ENCODE measurements at places on chromosomes 6 and 20.

GRCh38 chr6:15305496-15305895 is 59.6 kb downstream of the JARID2 start:
- no peak for DNase-seq

DNA sequence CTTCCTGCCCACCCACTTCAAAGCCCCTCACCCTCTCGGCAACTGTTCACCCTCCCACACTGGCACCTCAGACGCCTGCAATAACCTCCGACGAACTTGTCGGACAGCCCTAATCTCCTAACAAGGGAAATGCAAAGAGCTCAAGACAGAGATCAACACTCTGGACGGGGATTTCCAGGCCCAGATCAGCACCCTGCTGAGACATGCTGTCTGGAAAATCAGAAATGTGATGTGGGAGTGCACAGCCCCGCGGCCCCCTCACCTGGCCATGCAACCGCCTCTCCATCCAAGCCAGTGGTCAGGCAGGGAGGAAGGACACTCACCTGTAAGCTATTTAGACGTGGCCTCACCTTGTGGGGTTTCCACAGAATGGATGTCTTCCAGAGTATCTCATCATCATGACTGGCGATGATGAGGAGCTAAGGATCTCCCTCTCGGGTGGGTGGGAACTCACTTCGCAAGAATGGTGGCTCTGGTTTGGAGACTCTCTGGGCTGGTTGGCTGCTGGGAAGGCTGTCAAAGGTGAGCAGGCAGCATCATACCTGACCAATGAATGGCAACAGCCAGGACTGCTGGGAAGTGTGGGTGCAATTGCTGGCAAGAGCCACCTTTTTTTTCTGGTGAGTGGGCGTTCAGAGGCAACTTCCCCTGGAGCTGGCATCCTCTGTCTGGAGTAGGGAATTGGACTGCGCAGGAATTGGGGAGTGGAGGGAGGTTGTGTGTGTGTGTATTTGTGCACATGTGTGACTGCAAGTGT is 28.1 kb upstream of the ADTRP start:
- DNase-seq, result peak; percentile 83

DNA sequence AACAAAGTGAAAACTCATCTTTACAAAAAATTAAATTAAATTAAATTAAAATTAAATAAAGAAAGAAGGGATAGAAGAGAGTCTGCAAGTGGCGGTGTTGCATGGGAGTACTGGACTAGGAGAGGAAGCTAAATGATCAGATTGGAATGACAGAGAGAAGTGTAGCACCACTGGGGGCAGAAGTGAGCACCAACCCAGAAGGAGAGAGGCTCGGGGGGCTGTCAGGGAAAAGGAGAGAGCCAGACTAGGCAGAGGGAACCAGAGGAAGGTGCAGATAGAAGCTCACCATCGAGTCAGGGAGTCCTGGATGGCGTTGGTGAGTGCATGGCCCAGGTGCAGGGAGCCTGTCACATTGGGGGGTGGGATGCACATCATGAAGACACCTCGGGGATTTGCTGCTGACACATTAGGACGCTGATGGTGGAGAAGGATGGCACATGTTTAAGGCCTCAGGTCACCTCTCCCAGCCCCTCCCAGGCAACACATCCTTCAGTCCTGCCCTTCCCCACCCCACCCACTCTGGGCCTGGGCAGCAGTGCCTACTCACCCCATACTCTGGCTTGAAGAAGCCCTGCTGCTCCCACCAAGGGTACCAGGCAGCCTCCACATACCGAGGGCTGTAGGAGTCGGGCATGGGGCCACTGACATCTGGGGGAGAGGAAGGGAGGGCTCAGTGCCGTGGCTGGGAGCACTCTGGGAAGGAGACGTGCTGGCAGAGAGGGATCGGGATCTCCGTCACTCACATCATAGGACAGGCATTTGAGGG is 4.0 kb downstream of the VARS1 start:
- DNase-seq, result no peak

- no peak for DNase-seq
These were observed 102.3 kb downstream of the HIVEP2 start for GRCh38 chr6:142842418-142843261.

- DNase-seq, result no peak
These were observed 214.9 kb downstream of the LY86 start for GRCh38 chr6:6803180-6803977.

- DNase-seq, result no peak
These were observed 98.3 kb downstream of the PREX1 start for GRCh38 chr20:48729538-48729937.

DNA sequence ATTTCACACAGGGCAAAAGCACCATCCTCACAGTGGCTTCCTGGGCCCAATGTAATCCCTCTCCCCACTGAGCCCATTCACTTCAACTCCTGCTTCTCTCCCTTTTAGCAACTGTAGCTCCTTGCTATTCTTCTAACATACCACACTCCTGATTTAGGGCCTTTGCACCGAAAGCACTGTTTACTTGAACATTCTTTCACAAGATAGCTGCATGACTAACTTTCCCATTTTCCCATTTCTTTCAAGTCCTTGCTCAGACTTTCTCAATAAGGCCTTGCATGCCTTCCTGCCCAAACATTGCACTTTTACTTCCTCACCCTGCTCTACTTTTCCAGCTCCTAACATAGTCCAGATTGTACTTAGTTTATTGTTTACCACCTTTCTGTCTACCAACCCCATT is 73.0 kb downstream of the SHPRH start:
- DNase-seq, result no peak

DNA sequence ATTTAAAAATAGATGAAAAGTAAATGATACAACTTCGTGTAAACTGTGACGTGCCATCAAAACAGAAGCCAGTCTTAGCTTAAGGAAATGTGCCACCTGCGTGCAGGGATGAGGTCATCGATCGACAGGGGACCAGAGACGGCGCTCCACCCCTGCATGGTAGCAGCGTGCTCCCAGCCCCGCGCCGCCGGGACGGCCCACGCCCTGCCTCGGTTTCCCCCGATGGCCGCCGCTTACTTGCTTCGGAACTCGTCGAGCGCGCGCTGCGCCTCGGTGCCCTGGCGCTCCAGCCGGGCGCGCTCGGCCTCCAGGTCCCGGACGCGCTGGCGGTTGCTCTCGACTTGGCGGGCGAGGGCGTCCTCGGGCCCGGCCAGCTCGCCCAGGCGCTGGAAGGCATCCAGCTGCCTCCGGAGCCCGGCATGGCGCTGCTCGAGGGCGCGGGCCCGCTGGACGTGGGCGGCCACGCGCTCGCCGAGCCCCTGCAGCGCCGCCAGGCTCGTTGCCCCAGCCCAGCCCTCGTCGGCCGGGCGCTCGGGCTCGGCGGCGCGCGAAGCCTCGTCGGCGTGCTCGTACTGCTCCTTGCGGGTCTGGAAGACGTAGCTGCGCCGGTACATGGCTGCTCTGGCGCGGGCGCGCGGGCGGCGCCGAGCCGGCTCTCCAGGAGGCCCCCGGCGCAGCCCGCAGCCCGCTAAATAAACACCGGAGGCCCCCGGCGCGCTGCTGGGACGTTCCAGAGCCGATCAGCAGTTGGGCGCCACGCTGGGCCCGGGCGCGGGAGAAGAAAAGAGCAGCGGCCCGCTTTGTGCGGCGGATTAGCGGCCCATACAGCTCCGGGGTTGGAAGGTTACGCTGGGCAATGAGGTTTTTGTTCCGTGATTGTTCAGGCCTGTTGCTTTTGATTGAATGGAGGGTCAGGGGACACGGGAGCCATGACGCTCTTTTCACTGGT is at the start of gene BFSP1:
Gene BFSP1 (minus strand): TSS at position 664 of the 949 bp plus-strand sequence. CDS start 50 bp downstream, at position 614.
- DNase-seq, result no peak

DNA sequence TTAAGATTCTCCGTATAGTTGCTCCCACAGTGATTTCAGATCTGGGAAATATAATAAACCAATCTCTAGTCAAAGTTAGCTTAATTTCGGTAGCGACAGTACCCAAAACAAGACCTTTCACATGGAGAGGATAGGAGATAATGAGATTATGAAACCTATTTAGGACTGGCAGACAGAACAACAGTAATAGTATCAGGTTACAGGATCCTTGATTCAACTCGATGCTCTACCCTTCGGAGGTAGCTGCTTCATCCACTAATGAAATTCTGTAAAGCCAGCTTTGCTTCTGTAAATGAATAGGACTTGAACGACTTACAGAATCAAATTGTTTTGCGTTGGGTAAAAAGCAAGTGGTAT is 534 bp upstream of the AKIRIN2 start:
- DNase-seq, result no peak

DNA sequence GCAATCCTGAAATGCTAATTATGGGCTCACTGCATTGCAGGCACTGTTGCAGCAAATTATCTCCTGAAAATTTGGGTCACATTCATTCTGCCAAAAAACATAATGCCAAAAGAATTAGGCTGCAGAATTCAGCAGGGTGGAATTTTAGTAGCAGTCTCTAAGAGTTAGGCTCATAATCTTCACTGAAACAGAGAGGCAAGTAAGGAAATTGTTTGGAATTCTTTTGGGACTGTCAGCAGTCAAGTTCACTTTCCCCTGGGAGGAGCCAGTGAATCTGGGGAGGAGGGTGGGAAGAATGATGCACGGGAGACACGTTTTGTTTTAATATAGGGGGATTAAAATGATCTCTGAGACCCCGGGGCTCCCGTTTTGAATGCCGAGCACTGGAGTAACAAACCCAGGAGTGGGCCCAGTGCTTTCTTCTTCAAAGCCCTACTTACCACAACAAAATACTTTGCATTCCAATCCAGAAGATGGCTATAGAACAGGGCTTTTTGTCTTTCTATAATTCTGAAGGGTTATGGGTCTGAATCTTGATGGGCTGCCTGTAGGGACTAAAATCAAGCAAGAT is 44.7 kb downstream of the SOBP start:
- DNase-seq, result no peak

Measured in esophagus muscularis mucosa (tissue), 4 donors.